Fibroblast of the aortic adventitia (primary cell): ENCODE measurements at places on chromosomes 1 and 21. TPM values are rescaled to one million over a fixed set of nuclear protein-coding genes. Genes with fewer than 3 reads are reported as not detected.

The ADAM30 gene
- total RNA-seq, result not detected in 2 replicates

The THEM5 gene
- total RNA-seq, result not detected in 2 replicates

The HIPK1 gene
- 17.2 and 38.2 TPM in 2 replicates for total RNA-seq

The TMEM200B gene
- total RNA-seq, result 9.5 and 24.9 TPM in 2 replicates
